Omental fat pad (tissue), 4 donors: ENCODE measurements at places on chromosomes 1 and 21. TPM values are rescaled to one million over a fixed set of nuclear protein-coding genes. Genes with fewer than 3 reads are reported as not detected.

GRCh38 chr1:208184966-208185654 is 59.1 kb downstream of the PLXNA2 start:
- no peak for DNase-seq

- DNase-seq: no peak
These were observed 82.7 kb downstream of the SIK1 start for GRCh38 chr21:43343992-43344886.

GRCh38 chr1:209207126-209207700 is 376.3 kb upstream of the CAMK1G start:
- DNase-seq: no peak

GRCh38 chr1:41373373-41373772 is 12.1 kb downstream of the FOXO6 start:
- no peak for DNase-seq

DNA sequence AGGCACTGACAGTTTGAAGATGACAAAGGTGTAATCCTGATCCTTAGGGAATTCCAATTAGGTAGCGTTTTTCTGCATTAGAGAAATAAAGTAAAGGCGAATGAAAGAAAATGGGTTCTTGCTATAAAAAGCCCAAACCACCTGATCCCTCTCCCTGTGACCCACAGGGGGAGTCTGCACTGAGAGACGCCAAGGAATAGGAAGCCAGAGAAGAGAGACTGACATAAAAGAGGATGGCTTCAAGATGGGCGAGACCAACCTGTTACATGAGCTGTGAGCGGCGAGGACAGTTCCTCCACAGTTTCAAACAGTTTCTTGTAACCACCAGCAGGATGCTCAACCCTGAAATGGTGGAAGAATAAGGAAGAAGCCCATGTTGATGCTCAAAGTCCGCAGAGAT is 1.4 kb downstream of the RPE65 start:
- no peak for DNase-seq

- DNase-seq: no peak
These were observed 15.3 kb downstream of the CFAP74 start for GRCh38 chr1:1988061-1988945.

- DNase-seq: no peak
These were observed 25.9 kb upstream of the RCAN1 start for GRCh38 chr21:34640858-34641257.

DNA sequence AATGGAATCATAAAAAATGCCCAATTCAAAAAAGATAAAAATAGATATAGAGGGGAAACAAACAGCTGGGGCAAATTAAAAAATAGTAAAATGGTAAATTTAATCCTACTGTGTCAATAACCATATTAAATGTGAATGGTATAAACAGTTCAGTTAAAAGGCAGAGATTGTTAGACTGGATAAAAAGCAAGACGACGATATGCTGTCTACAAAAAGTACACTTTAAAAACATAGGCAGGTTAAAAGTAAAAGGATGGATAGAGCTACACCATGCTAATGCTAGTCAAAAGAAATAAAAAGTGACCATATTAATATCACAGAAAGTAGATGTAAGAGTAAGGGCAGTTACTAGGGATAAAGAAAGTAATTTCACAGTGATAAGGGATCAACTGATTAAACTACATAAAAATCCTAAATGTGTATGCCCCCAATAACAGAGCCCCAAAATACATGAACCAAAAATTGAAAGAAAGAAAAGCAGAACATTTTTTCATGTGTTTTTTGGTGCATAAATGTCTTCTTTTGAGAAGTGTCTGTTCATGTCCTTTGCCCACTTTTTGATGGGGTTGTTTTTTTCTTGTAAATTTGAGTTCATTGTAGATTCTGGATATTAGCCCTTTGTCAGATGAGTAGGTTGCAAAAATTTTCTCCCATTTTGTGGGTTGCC is 27.4 kb downstream of the MORN1 start:
- no peak for DNase-seq

- no peak for DNase-seq
These were observed 137.8 kb downstream of the KCNK2 start for GRCh38 chr1:215220346-215220745.

DNA sequence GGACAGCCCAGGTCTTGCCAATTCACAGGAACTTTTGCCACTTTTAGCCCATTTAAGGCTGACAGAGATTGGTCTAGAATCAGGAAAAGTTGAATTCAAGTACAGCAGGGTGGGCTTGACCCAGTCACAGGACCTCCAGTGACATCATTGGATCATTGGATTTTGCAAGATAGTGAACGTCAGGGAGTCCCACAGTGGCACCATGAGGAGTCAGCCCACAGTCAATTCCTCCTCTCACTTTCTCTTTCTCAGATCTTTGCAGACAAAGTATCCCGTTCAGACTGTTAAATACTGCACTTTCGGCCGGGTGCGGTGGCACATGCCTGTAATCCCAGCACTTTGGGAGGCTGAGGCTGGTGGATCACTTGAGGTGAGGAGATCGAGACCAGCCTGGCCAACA is 57.9 kb upstream of the TLR5 start:
- DNase-seq: no peak

DNA sequence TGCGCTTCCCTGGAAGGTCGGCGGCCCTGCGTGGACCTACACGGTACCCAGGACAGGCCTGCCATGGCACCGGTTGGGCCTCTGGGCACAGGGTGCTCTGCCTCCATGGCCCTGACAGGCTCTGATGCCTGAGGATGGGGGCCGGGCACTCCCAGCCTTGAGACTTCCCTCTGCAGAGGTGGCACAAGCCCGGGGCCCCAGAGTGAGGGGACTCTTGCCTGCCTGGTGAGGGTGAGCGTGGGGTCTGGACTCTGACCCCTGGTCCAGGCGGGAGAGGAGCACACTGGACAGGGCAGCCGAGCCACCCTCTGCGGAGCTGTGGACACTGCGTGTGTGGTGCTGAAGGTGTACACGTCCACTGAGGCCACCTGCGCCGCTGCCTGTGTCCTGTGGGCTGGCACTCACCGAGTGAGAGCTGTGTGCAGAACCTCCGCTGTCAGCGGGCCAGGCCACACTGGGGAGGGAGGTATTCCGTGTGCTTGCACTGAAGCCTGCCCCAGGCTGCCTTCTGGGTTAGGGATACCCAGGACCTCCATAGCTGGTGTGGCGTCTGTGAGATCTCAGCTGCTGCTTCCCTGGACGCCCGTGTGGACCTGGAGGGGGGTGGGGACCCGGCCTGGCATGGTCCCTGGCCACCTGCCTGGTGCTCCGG is 10.4 kb downstream of the SKI start:
- no peak for DNase-seq

- no peak for DNase-seq
These were observed 59.3 kb downstream of the MDM4 start for GRCh38 chr1:204575221-204576190.

- DNase-seq: no peak
These were observed 64.0 kb upstream of the TARDBP start for GRCh38 chr1:10948463-10948775.

GRCh38 chr1:49229555-49229954 is 452.9 kb upstream of the BEND5 start:
- no peak for DNase-seq

- DNase-seq: no peak
These were observed 8.0 kb upstream of the DCAF6 start for GRCh38 chr1:167928457-167928852.

DNA sequence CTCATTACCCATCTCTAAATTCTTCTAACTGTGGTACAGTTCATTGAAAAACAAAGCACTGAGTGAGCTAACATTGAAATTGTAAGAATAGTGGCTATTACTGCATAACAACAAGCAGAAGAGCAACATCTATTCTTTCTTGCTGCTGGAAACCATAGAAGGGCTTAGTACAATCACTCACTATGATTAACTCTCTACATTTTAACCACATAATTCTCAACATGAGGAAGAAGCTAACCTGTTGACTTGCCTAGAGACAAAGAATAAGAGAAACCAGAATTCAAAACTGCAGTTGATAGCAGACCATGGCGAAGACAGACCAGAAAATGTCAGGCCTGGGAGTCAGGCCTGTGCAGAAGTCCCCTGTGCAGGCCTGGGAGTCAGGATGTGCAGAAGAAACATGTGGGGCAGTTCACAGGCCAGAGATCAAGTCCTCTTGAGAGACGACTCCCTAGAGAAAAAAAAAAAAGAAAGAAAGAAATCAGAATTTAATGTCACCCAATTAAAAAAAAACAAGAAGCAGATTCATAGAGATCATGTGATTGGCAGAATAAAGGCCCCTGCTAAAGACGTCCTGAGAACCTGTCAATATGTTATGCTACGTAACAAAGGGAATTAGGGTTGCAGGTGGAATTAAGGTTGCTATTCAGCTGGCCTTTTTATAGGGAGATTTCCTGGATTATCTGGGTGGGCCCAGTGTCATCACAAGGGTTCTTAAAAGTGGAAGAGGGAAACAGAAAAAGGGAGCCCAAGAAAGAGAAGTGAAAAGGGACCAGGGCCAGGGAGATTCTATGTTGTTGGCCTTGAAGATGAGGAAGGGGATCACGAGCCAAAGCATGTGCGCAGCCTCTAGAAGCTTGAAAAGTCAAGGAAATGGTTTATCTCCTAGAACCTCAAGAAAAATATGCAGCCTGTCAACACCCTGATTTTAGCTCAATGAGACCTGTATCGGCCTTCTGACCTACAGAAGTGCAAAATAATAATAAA is 94.9 kb downstream of the MRPL39 start:
- no peak for DNase-seq

DNA sequence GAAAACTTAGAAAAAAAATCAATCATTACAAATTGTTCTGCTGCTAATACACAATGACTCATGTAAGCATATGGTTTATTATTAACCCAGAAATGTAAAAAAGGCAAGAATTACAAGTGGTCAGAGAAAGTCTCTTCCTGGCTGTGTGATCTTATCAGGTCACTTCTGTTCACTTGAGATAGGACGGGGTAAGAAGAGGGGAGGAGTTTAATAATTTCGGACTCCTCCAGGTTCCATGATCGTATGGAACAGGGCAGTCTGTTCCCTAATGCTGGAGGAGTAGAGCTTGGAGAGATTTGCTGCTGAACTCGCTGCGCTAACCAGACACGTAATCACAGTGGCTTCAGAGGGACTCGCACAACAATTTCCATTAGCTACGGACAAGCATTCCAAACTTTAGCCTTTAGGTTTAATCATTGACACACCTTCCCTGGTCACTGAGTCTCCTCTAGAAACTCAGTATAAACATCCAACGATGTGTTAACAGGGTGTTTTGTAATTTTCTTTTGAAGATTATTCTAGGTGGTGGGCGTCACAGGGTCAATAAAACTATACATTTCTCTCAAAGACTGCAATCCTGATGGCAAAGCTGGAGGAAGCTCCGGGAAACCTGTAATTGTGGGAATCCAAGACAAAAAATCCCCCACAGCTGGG is 1.3 kb downstream of the CRYZ start:
- DNase-seq: no peak

- no peak for DNase-seq
These were observed 24.1 kb downstream of the BRINP3 start for GRCh38 chr1:190453550-190453949.

DNA sequence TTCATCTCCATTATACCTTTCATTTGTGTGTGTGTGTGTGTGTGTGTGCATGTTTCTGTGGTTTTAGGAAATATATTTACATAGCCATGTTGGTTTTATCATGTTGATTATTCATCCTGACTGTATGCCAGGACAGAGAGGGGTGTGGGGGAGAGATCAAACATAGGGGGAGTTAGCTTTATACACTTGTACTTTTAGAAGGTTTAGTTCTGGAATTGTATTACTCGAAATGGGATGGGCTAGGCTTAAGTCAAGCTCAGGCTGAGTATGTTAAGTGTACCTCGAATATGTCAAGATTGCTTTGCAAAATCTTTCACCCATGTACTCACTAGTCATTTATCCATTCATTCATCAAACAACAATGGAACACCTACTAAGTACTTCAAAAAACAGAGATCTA is 123.3 kb downstream of the HMCN1 start:
- DNase-seq: no peak

DNA sequence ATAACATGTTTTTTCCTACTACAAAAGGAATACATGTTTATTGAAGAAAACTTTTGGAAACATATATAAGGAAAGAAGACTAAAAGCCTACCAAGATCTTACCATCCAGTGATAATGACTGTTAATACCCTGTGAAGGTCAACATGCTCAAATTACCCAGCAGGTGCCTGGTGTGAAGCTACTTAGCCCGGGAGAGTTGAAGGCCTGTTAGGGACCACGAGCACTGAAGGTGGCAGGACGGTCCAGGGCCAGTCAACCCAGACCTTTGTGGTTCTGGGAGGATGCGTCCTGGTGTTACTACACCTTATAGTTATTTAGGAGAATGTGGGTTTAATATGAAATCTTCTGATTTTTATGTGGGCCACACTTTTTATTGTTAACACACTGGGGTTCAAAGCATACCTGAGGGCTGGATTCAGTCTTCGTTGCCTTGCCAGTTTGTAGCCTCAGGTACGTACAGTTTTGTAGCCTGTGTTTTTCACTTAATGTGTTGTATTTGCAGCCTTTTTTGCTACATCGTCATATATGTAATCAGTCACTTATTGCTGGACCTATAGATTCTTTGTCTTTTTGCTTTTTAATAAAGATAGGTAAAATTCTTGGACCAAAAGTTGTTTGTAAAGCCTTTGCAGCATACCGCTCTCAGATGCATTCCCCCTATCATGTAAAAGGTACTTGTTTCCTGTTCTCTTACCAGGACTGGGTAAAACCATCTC is 9.8 kb downstream of the ITSN1 start:
- DNase-seq: no peak

GRCh38 chr1:150549496-150550221 is 451 bp downstream of the ADAMTSL4 start:
- no peak for DNase-seq

DNA sequence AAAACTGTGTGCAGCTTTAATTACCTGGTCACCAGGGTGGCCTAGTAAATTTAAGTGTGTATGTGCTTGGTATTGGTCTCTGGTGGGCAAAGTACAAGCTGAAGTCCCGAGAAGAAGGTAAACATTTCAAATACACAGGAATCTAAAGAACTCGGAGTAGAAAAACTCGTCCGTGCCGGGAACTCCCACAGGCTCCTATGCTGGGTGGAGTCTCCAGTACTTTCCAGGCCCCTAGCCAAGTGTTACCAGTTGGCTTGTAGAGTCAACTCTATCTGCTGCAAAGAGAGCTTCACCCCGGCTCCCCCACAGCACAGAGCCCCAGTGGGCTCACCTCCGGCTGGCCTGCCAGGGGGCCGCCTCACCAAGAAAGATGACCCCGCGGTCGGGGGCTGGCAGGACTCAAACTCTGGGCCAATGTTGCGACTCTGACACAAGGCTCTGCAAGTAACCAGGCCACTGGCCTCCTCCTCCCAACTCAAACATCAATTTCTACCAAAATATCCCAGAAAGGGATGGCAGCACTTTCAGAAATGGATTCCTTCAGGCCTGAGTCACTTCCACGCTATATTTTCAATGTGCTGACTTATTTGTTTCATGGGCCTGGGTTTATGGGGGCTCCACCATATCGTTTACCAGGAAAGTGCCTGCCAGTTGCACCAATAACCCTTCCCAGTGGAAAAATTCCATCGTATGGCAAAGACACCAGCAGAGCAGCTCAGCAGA is 73.9 kb downstream of the SLC66A1 start:
- DNase-seq: no peak

- DNase-seq: no peak
These were observed 1.1 kb upstream of the SLC27A3 start for GRCh38 chr1:153774026-153774595.

The STUM gene
- total RNA-seq: 1.9 TPM

The NCAM2 gene
- 2.3 TPM for total RNA-seq

The OR2T35 gene
- not detected for total RNA-seq

The PCP4 gene
- 5.1 TPM for total RNA-seq

The IGSF9 gene
- not detected for total RNA-seq

The HRNR gene
- total RNA-seq: not detected

The LEMD1 gene
- not detected for total RNA-seq

The MTARC1 gene
- total RNA-seq: 394 TPM

The ADAMTS4 gene
- 49.0 TPM for total RNA-seq

The SLC1A7 gene
- not detected for total RNA-seq

The OR2L8 gene
- total RNA-seq: not detected

The HCN3 gene
- total RNA-seq: 0.63 TPM

The HPDL gene
- not detected for total RNA-seq
